ENCODE measurements at places on chromosomes 12 and 14.

DNA sequence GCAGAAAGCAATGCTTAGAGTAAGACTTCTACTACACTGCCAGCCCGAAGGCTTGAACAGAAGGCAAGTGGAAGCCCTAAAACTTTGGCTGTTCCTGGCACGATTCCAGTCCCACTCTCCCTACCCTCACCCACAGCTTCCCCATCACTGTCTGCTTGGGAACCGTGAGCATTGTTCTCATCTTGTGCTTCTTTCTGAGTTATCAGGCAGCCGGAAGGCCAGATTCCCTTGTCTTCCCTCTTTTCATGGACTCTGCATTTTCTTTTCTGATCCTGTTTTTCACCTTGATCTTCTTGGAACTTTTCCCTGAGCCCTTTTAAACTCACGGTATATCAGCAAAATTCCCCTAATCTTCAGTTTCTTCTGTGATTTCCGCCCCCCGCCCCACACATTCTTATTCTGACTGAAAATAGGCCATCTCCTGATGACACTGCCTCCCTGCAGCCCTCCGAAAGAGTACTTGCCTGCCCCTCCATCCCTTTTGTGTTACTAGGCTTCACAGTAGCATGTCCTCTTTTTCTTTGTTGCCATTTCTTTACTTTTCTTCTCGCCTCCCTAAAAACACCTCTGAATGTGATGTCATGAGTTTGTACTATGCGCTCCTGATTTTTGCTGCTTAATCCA lies 29.9 kb downstream of the RCOR1 start:
- DNase-seq, result no peak

- DNase-seq, result no peak
Observed at GRCh38 chr14:104585966-104586697, 6.6 kb downstream of the C14orf180 start.

GRCh38 chr12:42585841-42586216 lies 3.7 kb downstream of the PRICKLE1 start:
- DNase-seq, result no peak

DNA sequence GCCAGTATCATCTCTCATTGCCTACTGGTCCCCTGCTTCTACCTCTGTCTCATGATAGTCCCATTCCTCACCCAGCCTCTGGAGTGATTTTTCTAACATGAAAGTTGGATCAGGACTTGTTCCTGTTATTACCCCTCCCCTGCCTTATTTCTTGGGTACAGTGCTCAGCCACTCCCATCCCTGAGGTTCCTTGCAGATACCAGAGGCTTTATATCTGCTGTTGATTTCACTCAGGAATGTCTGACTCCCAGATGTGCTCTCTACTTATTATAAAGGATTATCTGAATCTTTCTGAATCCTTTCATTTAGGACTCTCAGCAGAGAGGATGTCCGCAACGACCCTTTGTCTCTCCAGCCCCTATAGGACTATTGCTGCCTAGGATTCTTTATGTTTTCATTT lies 111.2 kb downstream of the LRRK2 start:
- DNase-seq, result no peak

DNA sequence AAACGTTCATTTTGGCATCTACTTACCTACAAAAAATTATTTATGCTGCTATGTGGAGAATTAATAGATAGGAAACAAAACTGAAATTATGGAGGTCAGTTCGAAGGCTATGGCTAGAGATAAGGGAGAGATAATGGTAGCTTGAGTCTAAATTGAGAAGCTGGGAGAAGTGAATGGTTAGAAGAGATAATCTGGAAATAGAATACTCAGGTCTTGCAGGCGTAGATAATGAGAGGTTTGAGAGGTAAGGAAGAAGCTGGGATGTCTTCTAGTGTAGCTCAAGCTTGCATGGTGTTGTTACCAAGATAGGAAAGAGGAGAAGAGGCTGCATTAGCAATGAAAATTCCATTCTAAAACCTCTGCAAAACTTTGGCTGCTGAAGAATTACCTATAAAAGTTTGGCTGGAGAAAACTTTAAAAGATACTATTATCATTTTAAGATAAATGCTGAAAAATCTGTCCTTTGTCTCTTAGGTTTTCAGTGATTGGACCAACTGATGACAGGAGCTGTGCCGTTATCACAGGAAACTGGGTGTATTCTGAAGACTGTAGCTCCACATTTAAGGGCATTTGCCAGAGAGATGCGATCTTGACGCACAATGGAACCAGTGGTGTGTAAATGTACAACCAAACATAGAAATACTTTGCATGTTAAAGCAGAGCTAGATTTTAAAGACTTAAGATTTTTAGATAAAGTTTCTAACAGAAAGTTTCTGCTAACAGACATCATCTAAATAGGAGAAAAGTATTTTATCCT lies 14.1 kb downstream of the KLRF2 start:
- no peak for DNase-seq

GRCh38 chr12:45273717-45274271 lies 57.9 kb downstream of the ANO6 start:
- DNase-seq, result no peak

DNA sequence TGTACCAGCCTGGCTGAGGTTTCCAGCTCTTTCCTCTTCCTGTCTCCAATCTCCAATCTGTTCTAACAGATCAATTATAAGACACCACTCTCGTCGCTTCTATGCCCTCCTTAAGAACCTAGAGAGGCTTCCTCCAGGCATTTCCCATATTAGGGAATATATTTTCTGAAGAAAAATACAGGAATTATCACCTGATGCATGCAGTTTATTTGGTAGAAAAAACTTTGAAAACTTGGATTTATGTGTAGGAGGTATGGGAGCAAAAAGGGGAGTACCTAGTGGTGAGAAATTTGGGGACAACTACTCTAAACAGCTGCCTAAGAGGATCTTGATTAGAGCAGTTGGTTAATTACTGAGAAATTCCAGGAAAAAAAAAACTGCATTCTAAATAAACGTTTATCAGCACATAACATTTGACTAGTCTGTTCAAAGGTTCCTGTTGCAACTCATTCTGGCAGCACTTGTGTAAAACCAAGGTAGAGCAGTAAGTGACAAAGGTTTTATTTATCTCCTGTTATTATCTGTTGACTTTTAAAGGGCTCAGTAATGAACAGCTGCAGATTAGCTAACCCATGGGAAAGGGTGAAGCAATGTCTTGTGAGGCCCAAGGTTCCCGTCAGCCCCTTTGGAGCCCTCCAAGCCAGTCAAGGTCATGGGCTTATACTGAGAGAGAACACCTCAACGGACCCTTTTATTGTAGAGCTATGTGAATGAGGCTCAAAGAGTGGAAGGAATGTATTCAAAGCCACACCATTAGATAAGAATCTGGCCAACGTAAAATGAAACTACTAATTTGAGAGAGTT lies 36.4 kb upstream of the NR1H4 start:
- DNase-seq, result no peak

DNA sequence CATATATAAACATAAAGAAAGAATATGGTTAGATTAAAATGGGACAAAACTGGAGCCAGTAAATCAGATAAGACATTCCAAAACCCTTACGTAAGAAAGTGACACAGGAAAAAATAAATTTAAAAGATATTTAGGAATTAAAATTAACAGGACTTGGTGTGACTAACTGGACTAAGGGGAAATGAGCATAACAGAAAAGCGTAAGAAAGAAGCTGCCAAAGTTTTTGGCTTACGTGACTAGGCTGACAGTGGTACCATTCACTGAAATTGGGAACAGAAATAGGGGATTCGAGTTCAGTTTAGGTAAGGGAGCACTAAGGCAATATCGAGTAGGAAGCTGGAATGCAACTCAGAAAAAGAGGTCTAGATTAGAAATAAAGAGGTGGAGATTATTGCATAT lies 7.8 kb downstream of the CDK17 start:
- no peak for DNase-seq

GRCh38 chr12:96099986-96100385 lies 64.6 kb upstream of the LTA4H start:
- DNase-seq, result no peak

GRCh38 chr12:11630046-11630706 lies 19.3 kb upstream of the ETV6 start:
- DNase-seq, result no peak

DNA sequence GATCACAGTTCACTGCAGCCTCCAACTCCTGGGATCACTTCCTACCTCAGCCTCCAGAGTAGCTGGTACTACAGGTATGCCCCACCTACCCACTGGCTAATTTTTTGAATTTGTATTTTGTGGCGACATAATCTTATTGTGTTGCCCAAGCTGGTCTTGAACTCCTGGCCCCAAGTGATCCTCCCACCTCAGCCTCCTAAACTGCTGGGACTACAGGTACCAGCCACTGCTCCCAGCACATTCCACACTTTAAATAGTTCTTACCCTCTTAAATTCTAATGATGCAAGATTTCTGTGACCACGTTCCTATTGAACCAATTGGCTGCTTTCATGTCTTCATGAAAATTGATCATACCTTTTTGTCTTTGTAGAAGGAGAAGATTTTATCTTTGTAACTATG lies 96.6 kb downstream of the SYT1 start:
- DNase-seq, result no peak

DNA sequence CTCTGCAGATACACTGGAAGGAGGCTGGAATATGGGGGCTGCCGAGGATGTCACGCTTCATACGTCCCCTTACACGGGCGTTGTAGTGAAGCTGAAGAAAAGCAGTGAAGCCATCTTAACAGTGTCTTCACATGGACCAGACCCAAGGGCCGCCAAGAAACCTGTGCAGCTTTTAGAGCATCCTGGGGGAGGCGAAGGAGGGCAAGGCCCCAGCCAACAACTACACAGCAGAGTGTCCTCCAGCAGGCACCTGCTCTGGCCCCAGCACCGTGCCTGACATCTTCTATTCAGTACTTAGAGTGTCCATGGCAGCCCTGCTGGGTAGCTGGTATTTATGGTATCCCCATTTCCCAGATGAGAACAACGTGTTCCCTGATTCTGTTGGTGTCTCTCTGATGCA lies 48.9 kb upstream of the RIN3 start:
- DNase-seq, result no peak

DNA sequence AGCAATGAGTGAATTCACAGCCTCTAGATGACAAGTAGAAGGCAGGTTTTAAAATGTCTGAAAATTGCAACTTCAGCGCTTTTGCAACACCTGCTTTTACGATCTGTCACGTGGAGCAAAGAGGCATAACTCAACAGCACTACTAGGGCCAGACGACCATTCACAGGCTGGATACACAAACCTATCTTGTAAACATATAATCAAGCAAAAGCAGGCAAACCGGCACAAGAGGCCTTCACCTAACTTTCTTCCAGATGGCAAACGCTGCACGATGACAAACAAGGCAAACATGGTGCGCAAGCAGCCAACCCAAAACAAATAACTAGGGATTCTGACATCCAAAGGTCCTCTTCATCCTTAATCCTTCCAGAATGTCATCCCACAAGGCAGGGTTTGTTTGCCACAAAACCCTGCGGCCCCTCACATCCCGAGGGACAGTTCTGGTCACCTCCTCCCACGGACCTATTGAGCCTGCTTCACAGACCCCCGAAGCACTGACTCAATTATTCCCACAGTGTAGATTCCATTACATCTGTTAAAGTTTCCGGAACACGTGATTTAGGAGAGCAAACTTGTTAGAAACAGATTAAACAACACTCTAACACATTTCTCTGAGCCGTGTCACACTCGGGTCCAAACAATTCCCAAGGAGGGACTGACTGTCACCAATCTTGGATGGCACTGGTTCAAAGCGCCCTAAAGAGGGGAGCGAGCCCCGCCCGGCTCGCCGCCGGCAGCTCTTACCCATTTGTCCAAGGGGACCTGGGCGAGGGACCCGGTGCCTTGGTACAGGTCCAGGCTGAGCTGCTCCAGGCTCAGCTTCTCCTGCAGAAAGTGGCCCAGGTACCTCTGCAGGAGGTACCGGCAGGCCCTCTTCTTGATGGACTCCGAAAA lies 823 bp downstream of the ATG2B start:
- no peak for DNase-seq

- DNase-seq, result no peak
Observed at GRCh38 chr14:96265383-96266095, 9.5 kb downstream of the BDKRB1 start.

GRCh38 chr12:72313806-72314205 lies 41.6 kb downstream of the TRHDE start:
- no peak for DNase-seq

DNA sequence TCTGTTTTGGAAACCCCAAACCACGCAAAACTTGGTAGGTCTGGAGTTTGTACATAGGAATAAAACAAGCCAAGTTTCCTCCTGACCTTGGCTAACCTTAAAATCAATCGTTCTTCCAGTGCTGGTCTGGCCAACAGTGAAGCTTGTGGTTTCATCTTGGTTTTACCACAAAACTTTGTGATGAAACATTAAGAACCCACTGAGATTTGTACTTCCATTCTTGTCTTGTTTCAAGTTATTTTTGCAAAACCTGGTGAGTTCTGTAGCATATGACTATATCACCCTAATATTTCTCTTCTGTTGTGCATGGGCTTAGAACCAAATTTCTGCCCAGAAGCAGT lies 26.4 kb downstream of the SIX1 start:
- DNase-seq, result no peak

DNA sequence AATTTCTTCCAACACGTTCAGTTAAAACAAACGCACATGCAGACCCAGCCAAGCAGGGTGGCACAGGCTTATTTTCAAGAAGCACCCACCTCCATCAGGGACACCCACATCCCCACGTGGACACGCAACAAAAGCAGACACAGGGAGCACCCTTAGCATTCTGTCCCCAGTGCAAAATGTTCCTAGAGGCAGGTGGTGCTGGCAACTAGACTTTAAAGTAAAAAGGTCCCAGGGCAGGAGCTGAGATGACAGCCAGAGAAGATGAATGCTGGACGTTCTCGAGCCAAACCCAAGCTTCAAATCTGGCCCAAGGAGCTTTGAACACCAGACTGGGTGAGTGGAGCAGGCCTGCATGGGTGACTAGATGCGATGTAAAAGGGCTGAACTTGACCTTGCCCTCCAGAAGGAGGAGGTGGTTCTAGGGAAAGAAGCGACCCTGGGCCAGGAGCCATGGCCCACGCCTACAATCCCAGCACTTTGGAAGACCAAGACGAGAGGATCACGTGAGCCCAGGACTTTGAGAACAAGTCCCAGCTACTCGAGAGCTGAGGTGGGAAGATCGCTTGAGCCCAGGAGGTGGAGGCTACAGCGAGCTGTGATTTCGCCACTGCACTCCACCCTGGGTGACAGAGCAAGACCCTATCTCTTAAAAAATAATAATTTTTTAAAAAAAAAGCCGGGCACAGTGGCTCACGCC lies 47.3 kb downstream of the KDM2B start:
- DNase-seq, result no peak

GRCh38 chr14:102900631-102901571 lies 21.6 kb upstream of the AMN start:
- no peak for DNase-seq

- DNase-seq, result no peak
Observed at GRCh38 chr12:98638009-98638408, 6.6 kb downstream of the IKBIP start.

DNA sequence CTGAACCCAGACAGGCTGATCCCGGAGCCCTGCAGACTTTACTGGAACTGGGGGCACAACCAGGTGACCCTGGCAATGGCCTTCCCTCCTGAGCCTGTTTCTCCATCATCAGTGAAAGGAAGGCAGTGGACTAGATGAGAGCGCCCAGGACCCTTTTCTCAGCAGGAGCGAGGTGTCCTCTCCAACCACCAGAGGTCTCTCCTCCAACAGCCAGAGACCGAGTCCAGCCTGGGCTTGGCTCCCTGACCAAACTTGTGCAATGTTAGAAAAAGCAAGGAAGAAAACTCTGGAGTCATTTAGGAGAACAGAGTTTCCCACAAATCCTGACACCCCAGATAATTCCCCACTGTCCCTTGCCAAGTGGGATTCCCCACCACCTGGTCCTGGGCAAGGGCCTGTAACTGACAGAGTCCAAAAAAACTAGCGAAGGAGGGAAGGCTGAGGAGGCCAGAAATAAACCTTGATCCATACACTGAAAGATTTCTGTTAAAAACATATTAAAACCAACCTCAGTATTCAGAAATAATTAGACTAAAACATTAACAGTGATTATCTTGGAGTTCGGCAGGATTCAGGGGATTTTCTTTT lies 9.0 kb downstream of the RPS6KL1 start:
- DNase-seq, result no peak
